ENCODE measurements at places on chromosomes 1 and 21. TPM values are rescaled to one million over a fixed set of nuclear protein-coding genes. Genes with fewer than 3 reads are reported as not detected.

DNA sequence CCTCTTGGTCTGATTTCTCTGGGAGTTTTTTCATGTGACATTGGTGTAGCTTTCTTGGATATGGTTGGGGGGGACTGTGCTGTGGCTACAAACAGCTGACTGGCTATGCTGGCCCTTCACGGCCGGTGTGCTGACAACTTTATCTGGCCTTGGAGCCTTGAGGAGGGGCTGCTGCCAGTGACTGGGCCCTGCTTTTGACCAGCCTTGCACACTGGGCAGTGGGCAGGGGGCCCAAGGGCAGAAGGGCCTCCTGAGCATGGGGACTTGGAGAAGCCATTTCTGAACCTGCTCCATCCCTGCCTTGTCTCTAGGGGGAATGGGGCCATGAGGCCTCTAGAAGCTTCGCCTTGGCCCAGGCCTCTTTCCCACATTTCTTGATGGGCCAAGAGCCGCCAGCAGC, 139.6 kb downstream of the CAMTA1 start:
- no peak for DNase-seq

DNA sequence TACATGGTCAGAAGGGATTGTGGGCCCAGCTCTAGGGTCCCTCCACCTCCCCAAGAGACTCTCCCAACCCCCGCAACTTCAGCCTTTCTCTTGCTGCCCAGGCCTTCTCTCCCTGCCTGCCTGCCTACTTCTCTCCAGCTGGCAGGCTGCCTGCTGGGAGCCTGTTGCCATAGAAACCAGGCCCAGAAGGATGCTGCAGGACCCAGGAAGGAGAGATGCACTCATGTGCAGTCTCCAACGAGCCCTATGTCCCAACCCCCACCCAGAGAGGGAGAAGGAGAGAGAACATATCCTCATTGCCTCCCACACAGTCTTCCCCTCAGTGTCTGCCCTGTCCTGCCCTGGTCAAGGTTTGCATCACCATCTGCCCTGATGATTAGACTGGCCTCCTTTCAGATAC, 10.8 kb upstream of the SMIM12 start:
- no peak for DNase-seq

- DNase-seq: no peak
Measured at GRCh38 chr1:61983236-61983635, 211.4 kb upstream of the L1TD1 start.

- peak; percentile 93 for DNase-seq
Measured at GRCh38 chr1:35505911-35506798, 51.0 kb downstream of the KIAA0319L start.

The ANKRD34A gene
- 0.99 TPM for total RNA-seq

- no peak for DNase-seq
Measured at GRCh38 chr1:229023651-229024300, 247.1 kb upstream of the RAB4A start.

- DNase-seq: no peak
Measured at GRCh38 chr1:53438427-53439336, 20.5 kb upstream of the DMRTB1 start.

Data from fibroblast of the aortic adventitia (primary cell).